ENCODE measurements at places on chromosomes 11 and 22.

DNA sequence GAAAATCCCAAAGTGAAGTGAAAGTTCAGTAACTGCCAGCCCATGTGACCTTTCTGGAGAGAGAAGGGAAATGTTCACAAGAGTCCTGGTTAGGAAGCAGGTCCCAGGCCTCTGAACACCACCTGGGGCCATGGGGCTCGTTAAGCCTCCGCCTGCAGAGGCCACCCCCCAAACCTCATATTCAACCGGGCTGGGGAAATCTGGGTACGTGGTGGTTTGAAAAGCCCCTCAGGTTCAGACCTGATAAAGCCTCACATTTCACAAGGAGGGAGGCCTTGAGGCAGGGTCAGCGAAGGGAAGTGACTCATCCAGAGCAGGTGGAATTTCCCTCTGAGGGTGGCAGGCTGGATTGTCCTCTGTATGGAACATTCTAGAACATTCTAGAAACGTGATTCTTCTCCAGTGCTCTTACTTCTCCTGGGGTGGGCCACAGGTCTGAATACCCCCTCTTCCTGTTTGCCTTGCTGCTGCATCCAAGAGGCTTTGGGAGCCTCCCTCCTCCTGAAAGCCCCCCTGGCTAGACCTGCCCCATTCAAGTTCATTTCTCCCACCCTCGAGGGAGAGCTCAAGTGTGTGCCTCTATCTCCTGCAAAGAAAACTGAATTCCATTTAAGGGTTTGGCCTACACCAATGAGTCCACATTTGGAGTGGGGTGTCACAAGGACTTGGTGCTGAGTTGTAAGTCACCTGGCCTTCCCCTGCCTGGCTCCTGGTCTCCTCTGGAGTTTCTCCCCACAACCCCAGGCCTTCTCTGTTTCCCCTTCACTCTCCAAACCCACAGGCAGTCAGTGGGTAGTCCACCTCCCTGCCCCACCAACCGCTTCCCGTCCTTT lies 6.3 kb downstream of the FXYD2 start:
- no peak for DNase-seq

- DNase-seq: no peak
These were observed 30.4 kb downstream of the TPBGL start for GRCh38 chr11:75270896-75271418.

DNA sequence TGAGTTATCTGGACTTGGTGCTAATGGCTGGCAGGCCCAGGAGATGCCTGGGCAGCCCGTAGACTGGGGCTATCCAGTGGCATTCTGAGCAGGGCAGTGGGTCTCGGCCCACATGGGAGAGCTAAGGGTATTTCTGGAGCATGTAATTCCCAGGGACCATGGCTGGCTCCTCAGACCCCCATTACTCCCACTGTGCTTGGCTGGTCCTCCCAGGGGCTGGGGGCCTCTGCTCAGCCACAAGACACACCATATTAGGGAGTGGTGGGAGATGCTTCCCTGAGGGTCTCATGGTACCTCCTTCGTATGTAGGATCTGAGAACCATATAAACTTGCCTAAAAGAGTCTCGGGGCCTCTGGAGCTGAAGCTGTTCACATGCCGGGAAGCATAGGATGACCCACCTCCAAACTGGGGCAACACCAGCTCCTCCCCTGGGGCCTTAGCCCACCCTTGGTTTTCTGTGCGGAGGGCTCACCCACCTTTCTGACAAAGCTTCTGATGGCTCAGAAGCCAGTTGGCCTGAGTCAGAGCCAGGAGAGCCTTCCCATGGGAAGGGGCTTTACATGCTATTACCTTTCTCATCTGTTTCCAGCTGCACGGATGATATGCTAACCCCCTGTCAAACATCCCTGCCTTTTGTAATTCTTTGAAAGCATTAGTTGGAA lies 9.5 kb upstream of the FTH1 start:
- no peak for DNase-seq

DNA sequence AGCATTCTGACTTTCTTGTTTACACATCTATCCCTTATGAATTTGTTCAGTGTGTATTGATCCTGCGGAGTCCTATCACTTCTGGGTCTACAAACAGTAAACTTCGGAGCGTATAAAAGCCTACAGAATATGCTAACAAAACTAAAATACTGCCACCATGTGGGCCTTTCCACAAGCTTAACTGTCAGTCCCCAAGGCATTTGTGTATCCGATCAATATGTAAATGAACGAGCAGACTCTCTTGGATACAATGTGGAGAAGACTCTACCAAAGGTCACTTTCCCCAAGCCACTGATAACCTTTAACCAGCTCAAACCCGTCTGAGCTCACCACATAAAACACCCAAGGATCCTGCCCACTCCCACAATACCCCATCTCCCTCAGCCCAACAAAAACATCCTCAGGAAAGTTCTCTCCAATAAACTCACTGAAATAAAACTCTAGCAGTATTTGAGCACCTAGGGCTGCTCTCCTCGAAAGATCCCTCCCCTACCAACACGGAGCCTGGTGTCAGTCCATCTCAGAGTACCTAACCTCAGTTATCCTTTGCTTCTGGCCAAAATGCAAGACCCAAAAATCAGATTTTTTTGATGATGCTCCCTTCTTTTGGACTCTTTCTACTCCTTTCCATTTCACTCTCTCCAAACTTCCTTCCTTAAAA lies 17.8 kb downstream of the ADA2 start:
- no peak for DNase-seq

DNA sequence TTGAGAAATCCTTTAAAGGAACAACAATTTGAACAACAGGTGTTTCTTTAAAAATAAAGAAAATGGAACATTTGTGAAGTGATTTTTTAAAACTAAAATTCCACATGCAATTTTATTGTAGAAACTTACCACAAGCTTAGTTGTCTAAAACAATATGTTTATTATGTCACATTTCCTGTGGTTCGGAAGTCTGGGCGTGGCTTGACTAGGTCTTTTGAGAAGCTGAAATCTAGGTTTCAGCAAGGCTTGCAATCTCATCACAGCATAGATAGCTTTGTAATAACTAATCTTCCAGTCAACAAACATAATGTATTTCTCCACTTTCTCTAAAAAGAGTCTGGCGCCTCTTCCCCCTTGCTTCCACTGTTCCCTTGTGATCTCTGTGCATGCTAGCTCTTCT lies 27.0 kb downstream of the MS4A6A start:
- DNase-seq: no peak

All from stimulated activated CD4-positive, alpha-beta T cell treated with anti-CD3 and anti-CD28 coated beads, Interleukin-12 subunit alpha, Interleukin-12 subunit beta, amount 100 ng/mL, for 24 hours (primary cell).